ENCODE measurements at places on chromosomes 12 and 14.
A peak's percentile ranks its signal among the peaks of the same experiment; 100 is the strongest.

- DNase-seq = no peak
These were observed at the start of gene KCNK10 for GRCh38 chr14:88323086-88323522. Gene KCNK10, minus strand, starts transcription at chr14:88323269. Its CDS starts 471 bp downstream, at chr14:88322798.

- DNase-seq = peak; percentile 95
These were observed 78.7 kb downstream of the LRRC74A start for GRCh38 chr14:76904740-76905569.

DNA sequence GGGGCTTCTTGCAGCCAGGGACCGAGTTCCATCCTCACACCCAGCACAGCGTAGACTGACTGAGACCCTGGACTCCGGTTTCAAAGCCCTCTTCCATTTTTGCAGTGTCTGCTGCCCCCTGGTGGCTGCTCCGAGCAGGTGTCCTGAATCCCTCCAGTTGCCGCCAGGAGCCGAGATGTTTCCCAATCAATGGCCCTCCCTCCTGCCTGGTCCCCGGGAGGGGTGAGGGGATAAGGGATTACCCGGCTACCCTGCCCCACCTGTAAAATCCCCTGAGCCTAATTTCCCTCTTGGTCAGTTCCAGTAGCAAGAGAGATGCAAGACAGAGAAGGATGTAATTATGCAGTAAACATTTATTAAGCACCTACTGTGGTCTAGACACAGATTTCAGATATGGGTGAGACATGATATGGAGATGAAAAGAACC, 55.0 kb downstream of the PHETA1 start:
- peak; percentile 19 for DNase-seq

GRCh38 chr14:21069388-21070082, 569 bp upstream of the ARHGEF40 start:
- DNase-seq = no peak

GRCh38 chr14:74504874-74505720, 11.5 kb downstream of the ISCA2 start:
- DNase-seq = no peak

DNA sequence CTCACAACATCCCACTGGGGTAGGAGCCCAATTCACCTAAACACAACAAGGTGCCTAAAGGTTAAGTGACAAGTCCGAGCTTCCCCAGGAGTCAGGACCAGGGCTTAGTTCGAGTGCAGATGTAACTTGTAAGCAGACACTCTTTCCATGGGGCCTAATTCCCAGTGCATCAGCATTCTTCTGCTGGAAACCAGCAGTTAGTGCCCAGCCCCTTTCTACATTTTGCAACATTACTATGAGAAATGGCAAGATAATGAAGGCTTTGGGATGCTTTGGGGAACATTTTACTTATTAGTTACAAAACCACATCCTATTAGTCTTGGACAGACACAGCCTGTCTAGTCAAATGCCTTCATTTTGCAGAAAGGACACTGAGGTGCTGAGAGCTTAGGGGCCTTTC, 179.8 kb downstream of the CALM1 start:
- no peak for DNase-seq

- peak; percentile 22 for DNase-seq
These were observed 39.9 kb downstream of the ATL1 start for GRCh38 chr14:50599700-50600444.

DNA sequence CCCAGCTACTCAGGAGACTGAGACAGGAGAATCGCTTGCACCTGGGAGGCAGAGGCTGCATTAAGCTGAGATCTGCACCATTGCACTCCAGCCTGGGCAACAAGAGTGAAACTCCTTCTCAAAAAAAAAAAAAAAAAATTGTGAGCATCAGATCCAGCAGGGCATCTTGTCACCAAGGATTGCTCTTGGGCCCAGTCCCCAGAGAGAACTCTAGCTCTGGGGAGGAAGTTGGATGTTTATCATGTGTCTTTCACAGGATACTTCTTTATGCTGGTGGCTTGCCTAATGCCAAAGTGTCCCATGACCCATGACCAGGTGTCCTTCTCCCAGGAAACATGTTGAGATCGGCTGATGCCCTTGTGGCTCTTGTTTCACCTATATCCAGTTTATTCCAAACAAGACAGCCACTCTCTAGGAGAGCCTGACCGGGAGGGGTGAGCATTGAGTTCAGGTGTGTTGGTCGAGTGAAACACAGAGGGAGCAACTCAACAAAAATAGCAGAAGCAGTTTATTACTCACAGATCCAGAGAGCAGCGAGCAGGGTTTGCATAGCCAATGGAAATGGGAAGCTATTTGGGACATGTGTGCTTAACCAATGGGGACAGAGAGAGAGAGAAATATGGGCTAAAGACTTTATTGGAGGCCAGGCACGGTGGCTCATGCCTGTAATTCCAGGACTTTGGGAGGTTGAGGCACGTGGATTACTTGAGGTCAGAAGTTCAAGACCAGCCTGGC, 6.6 kb upstream of the TCHP start:
- DNase-seq = no peak

- no peak for DNase-seq
These were observed 236.1 kb upstream of the DDHD1 start for GRCh38 chr14:53389202-53389601.

- DNase-seq = no peak
These were observed 13.3 kb upstream of the MAX start for GRCh38 chr14:65115615-65116014.

DNA sequence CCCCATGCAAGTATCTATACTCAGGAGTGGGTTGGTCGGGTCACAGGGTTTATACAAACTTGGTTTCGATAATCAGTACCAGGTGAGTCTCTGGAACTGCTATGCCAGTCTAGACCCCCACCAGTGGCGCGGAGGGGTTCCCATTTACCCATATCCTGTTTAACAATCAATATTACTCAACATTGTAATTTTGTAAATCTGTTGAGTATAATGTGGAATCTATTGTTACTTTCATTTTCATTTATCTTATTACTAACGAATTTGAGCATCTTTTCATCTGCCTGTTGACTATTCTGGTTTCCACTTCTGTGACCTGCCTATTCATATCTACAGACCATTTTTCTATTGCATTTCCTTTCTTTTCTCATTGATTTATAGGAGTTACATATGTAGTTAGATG, 275.2 kb upstream of the CRY1 start:
- no peak for DNase-seq

DNA sequence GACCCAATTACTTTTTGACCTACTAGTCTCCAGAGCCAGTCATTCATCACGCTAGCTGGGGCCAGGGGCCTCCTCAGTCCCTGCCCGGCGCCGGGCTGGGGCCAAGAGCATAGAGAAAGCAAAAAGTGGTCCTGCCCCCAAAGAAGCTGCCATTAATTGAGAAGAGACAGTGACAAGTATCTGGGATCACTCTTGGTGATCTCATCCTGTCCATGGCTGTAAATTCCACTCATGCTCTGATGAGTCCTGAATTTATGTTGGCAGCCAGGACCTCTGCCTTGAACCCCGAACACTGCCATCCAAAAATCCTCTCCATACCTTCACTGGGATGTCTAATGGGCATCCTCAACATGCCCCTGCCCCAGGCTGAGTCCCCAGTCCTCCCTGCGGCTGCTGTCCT, 34.4 kb upstream of the DLK1 start:
- no peak for DNase-seq

GRCh38 chr12:92676710-92677109, 26.1 kb upstream of the PLEKHG7 start:
- no peak for DNase-seq

DNA sequence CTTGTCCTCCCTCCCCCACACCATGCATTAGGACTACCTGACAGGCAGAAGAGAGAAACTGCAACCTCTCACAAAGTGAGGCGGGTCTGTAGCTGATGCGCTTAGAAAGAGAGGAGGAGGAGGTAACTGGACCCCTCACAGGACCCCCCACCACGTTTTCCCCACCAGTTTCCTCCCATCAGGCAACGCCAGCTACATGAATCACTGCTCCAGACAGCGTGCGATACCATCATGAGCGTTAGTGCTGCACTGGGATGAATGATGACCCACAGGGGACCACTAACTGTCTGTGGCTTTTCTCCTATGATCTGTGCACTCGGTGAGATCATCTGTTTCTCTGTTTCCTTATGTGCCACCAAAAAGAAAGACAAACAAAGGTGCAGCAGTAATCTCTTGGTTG, 77.7 kb downstream of the KCNK10 start:
- DNase-seq = no peak

- no peak for DNase-seq
These were observed 56.7 kb upstream of the GALNT9 start for GRCh38 chr12:132385923-132386751.

GRCh38 chr14:77306851-77307496, 13.7 kb downstream of the POMT2 start:
- no peak for DNase-seq

DNA sequence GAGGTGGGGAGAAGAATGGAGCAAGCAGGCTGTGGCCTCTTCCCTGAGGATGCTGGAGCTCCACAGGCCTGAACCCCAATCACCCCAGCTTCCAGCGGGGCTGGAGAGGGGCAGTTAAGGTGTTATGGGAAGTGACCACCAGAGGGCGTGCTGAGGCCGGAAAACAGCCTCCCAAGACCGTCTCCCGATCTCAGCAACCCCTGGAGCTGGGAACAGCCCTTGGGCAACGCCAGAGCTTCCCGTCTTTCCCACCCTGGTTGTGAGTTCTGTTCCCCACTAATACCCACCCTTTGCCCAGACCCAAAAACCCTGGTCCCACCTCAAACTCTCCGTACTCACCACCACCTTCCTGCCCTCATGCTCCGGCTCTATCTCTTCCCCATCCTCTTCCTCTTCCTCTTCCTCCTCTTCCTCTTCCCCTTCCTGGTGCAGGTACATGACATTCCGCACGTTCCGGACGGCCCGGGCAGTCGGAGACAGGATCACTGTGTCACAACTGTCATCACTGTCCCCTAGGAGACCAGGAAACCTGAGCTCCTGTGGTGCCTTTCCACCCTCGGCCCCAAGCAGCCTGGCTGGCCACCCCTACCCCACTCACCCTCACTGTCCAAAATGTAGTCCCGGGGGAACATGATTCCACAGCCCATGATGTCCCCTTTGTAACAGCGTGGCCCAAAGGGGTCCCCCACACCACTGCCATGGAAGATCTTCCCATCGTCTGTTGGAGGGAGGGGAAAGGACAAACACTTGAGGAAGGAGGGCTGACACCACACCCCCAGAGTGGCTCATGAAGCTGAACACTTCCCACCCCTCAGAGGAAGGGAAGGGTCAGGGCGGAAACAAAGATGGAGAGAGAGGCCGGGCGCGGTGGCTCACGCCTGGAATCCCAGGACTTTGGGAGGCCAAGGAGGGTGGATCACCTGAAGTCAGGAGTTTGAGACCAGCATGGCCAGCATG, 12.9 kb downstream of the SPRYD3 start:
- DNase-seq = peak; percentile 58

All from amniotic stem cell (primary cell).